ENCODE measurements at places on chromosomes 3 and 15.

GRCh38 chr3:87461443-87461842, 185.1 kb upstream of the POU1F1 start:
- no peak for DNase-seq

DNA sequence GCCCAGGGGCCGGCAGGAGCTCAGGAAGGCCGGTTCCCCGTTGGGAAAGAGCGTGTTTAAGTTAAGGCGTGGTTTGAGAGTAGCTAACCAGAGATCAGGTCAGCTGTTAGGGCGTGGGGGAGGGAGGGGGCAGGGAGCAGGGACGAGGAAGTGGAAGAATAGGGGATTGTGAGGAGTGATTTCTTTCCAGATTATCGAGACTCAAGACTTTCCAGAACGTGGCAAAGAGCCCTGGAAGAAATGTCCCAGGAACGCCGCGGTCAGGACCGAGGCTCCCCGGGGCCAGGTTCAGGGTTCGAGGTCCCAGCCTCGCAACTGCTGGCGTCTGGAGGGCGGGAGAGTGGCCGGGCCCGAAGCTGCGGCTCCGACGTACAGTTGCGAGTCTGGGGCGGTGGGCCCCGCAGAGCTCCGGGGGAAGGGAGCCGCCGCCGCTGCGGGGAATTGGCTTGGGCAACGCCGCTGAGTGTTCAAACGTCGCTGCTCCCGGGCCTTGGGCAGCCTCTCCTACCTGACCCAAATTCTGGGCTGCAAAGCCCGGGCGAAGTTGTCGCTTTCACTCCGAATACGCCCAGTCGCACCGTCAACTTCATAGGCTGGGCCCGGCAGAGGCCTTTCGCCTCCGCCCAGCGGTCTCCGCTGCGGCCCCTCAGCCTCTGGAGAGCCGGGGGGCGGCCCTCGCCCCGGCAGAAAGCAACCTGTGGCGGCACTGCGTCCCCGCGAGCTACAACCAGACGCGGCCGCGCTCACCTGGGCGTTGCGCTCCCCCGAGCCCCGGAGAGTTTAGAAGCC, 9.5 kb downstream of the ISL2 start:
- peak; percentile 70 for DNase-seq

DNA sequence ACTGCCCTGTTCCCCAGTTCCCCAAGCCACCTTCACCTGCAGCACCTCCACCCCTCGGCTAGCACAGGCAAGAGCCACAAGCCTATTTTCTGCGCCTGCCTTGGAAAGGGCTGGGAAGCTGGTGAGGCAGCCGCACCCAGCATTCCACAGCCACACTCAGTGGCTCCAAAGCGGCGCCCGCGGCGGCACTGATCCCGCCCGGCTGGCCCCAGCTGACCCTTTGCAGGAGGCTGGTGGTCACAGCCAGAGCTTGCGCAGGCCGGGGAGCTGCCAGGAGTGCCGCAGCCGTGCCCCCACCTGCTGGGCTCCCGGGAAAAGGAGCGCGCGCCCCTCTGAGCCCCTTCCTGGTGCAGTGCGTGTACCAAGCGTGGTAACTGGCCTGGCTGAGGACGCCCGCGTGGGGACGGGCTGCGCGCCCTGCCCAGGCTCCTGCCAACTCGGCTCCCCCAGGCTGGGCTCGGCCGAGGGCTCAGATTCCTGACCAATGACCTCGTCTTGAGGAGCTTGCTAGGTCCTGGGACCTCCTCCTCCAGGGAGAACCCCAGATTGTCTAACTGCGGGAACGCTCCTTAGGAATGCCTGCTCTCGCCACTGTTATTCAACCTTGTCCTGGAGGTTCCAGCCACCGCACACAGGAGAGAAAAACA, 13.3 kb downstream of the GRAMD2A start:
- no peak for DNase-seq

DNA sequence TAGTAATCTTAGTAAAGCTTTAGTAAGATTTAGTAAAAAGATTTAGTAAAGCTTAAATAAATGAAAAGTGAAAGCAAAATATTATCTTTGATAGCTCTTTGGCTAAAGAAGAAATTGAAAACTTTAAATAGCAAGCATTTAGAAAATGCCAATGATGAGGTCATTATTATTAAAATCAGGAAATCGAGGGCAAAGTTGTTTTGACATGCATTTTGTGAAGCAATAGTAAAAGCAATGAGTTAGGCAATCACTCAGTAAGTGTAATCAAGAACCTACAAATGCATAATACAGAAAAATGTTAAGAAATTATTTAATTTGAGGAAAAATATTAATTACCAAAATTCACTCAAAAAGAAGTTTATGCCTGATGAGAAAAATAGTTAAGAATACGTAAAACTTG, 280.3 kb upstream of the MME start:
- no peak for DNase-seq

DNA sequence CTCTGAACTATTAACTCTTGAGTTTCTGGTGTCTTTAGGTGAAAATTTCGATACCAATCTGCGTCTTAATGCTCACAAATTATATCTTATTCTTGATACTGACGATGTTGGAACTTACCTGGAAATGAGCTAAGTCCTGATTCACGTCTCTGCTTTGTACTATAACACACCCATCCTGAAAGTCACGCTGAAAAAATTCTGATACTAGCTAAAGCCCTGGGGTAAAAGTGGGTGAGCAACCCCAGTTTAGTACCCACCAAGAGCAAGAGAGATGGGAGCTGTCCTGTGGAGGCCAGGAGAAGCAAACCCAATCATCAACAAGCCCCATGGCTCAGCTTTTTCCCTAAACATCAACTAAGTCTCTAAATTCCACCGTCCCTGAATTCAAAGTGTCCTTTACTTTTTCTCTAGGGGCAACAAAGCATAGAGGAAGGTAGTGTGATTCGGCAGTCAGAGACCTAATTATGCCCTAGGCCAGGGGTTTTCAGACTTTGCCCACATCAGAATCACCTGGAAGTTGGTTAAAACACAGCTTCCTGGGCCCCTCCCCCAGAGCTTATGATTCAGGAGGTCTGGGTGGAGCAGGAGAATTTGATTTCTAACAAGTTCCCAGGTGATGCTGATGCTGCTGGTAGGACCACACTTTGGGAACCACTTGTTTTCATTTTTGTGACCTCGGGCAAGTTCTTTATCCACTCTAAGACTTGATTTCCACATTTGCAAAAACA, 90.2 kb downstream of the OSBPL10 start:
- DNase-seq, result no peak

DNA sequence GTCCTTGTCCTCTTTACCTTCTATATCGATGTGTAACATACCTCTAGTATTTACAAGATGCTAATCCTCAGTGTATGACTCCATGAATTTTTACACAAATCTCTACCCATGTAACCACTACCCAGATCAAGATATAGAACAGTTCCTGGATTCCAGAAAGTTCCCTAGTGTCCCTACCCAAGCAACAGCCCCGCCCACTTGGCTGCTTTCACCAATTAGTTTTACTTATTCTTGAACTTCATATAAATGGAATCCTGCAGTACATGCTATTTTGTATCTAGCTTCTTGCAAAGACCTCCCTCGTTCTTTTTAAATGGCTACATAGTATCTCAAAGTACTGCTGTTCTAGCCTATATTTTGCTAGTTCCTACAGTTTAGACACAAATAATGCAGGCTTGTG, 33.0 kb downstream of the CD276 start:
- DNase-seq, result no peak

DNA sequence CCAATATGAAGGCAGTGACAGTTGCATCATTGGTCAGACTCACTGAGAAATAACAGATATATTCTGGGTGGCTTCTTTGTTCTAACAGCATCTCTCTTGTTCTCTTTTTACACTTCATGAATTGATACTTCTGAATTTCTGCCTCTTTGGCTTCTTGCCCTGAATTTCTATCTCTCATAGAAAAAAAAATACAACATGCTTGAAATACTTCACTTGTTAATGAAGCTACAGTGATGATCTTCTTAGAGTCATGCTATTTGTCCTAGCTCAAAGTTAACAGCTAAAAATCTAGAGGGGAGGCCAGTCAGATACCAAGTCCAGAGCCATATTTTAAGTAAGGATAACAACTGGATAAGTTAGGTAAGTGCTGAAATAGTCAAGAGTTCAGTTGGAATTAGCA, 597.2 kb upstream of the AGTR1 start:
- DNase-seq, result no peak

Measured in GM13977 (cell line).